ENCODE measurements at places on chromosomes 4 and X. TPM values are rescaled to one million over a fixed set of nuclear protein-coding genes. Genes with fewer than 3 reads are reported as not detected.

CRMP1 gene
- total RNA-seq = 143 TPM

DNA sequence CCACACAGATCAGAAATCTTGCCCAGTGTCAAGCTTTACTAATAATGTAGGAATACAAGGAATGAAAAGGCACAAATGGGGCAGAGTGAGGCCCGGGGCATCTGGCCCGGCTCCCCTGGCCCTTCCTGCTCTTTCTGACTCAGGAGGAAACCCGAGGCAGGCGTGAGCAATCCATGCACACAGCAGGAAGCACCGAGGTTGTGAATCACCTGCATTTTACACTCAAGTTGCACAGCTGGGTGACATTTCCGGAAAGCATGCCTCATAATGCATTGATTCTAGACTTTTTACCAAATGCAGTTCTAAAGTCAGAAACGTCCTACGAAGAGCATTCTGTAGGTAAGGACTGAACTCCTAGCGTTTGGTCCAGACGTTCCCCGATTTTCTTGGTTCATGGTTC is 38.9 kb downstream of the PRIMPOL start:
- peak; percentile 53 for DNase-seq
- H3K27ac ChIP-seq = peak overlapping the region; percentile 29
- H3K4me3 ChIP-seq = no peak overlapping the region
- H3K27me3 ChIP-seq = no peaks in the 10 kb centered on the region
- H3K36me3 ChIP-seq = no peaks in the 10 kb centered on the region
- peaks cover 12% of the 10 kb centered on the region for H3K4me1 ChIP-seq

- peak; percentile 89 for DNase-seq
- no peaks in the 10 kb centered on the region for H3K36me3 ChIP-seq
- H3K27ac ChIP-seq = no peak overlapping the region
- H3K4me1 ChIP-seq = no peaks in the 10 kb centered on the region
Measured at GRCh38 chr4:40976343-40976742, 226.6 kb downstream of the NSUN7 start.

GRCh38 chr4:145679520-145679919 is 426 bp upstream of the C4orf51 start:
- no peaks in the 10 kb centered on the region for H3K4me1 ChIP-seq
- H3K27me3 ChIP-seq = no peaks in the 10 kb centered on the region
- H3K4me3 ChIP-seq = no peak overlapping the region
- no peaks in the 10 kb centered on the region for H3K36me3 ChIP-seq
- no peak overlapping the region for H3K27ac ChIP-seq

DNA sequence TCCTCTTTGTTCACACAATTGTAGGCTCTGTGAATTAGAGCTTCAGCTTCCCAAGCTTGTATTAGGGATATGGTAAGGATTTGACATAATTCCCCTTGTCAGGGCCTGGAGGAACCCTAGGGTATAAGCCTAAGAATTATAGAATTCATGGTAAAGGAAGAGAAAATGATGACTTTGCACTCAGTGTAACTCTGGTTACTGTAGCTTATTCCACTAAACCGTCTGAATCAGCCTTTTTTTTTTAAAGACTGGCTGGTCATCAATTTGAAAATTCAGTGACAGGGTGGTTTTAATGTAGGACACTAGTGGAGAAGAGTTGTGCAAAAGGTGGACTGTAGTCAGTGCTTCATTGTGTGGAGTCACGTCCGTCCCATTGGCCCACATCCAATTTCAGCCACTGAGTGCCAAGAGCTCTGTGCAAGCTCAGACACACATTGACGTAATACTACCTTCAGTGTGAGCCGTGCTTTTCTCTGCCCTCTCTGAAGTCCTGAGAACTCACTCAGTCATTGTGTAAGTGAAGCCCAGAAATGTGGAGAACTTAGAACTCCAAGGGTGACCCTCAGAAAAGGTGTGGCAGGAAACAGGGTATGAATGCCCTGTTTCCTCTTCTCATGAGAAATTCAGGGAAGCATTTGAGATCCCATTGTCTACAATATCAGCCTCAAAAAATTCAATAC is 449.8 kb downstream of the C4orf33 start:
- H3K4me3 ChIP-seq = no peak overlapping the region
- DNase-seq = no peak
- no peaks in the 10 kb centered on the region for H3K4me1 ChIP-seq
